CD4-positive, alpha-beta T cell treated with Interleukin-6 for 4 hours (primary cell): ENCODE measurements at places on chromosomes 3 and 15.

DNA sequence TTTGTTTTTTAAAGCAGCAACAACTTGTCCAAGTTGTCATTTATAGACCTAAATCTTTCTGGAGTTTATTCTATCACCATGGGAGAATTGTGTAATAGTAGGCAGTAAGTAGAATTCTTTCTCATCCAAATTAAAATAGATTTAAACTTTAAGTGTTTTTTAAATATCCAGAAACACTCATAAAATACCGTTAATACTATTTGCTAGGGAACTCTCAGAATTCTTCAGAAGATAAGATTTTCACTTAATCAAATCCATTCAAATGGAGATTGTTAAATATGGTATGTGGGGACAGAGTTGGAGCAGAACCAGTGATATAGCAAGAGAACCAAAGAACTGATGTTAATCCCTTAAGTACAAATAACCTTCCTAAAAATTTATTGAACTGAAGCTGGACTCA, 71.0 kb downstream of the ARIH1 start:
- DNase-seq, result no peak

GRCh38 chr3:194269610-194270145, 81.5 kb downstream of the CPN2 start:
- DNase-seq, result no peak

GRCh38 chr3:15521573-15521965, at the start of gene COLQ:
COLQ (minus strand) TSS chr3:15521706; CDS start chr3:15521625, 81 bp downstream.
- no peak for DNase-seq

GRCh38 chr3:124859025-124859424, 28.1 kb downstream of the ITGB5 start:
- DNase-seq, result no peak

DNA sequence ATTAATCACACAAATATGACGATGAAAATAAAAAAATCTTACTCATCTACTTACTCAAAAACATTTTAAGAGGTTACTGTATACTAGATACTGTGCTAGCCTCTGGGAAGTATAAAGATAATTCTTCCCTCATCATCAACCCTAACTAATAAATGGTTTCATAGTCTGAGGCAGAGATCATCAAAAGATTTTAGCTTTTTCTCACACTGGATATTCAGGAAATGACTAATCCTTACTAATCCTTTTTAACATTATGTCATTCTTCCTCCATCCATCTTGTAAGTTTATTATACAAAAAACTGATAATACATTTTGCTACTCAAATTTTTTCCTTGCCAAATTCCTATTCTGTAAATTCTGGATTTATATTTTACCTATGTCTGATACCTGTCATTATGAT, 29.7 kb downstream of the ACAD11 start:
- no peak for DNase-seq

- no peak for DNase-seq
Measured at GRCh38 chr3:72679540-72680198, 168.6 kb downstream of the SHQ1 start.

DNA sequence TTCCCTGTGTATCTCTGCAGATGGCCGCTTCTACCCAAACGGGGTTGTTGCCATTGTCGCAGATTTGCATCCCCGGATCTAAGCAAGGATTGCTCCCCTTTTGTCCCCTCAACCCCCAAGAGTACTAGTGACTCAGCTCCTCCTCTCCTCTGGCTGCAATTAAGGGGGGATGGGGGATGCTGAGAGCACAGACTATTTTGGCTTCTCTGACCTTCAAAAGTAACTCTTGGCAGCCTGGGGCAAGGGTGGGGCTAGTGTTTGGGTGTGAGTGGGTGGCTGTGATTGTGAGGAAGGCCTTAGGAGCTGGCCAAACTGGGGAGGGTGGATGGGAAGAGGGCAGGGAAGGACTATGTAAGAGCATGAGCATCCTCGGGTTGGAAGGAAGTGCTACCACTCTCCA, 1.2 kb upstream of the MAP1A start:
- no peak for DNase-seq

DNA sequence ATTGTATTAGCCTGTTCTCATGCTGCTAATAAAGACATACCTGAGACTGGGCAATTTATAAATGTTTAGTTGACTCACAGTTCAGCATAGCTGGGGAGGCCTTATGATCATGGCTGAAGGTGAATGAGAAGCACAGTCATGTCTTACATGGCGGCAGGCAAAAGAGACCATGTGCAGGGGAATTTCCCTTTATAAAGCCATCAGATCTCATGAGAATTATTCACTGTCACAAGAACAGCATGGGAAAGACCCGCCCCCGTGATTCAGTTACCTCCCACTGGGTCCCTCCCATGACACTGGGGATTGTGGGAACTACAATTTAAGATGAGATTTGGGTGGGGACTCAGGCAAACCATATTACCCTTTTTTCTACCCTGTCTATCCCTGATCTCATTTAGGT, 51.5 kb upstream of the MYZAP start:
- DNase-seq, result no peak

DNA sequence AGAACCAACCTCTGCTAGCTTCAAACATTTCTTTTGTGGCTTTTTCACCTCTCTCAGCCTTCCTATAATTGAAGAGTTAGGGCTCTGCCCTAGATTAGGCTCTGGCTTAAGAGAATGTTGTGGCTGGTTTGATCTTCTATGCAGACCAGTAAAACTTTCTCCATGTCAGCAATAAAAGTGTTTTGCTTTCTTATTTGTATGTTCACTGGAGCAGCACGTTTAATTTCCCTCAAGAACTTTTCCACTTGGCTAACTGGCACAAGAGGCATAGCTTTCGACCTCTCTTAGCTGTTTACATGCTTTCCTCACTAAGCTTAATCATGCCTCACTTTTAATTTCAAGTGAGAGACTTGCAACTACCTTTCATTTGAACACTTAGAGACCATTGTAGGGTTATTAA, 964.7 kb downstream of the ROBO2 start:
- no peak for DNase-seq

- DNase-seq, result no peak
Measured at GRCh38 chr3:50270422-50271224, 1.7 kb downstream of the SEMA3B start.

DNA sequence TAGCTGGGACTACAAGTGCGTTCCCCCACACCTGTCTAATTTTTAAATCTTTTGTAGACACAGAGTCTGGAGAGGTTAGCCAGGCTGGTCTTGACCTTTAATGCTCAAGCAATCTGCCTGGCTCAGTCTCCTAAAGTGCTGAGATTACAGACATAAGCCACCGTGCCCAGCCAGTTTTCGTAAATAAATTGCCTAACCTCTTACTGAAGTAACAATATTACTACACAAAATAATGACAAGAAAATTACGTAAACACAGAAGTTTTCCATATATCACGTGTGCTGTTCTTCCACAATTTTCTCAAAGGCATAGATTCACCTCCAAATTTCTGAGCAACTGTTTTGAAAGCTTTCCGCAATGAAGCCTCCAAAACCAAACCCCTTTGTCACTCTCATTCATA, 58.1 kb upstream of the PROK2 start:
- DNase-seq, result no peak

GRCh38 chr3:10762611-10763247, 53.3 kb upstream of the SLC6A11 start:
- DNase-seq, result no peak

- DNase-seq, result no peak
Measured at GRCh38 chr15:70531576-70531975, 231.8 kb downstream of the UACA start.

DNA sequence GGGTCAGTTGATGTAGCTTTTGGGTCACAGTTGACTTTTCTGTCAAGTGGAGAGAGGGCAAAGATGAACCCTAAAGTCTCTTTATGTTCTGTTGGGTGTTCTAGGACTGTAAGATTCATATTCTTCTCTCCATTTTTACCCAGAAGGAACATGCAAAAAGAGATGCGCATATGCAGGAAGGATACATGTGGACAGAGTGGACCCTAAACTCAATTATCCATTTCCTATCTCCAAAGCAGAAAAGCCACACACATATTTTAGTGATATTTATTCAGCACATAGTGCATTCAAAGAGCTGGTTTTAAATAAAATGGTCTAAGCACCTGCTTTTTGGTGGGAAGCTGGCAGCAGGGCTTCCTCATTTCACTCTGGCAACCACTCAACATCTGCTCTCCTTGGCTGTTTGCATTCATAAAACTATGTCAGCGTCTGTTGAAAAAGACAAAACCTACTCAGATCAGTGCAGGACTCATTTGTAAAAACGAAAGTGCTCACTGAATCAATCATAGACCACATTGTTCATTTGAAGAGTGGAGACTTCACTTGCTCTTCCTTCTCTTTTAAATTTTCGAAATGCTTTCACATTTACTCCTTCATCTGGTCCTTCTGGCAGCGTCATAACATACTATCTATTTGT, 96.6 kb downstream of the SEMA6D start:
- DNase-seq, result no peak

DNA sequence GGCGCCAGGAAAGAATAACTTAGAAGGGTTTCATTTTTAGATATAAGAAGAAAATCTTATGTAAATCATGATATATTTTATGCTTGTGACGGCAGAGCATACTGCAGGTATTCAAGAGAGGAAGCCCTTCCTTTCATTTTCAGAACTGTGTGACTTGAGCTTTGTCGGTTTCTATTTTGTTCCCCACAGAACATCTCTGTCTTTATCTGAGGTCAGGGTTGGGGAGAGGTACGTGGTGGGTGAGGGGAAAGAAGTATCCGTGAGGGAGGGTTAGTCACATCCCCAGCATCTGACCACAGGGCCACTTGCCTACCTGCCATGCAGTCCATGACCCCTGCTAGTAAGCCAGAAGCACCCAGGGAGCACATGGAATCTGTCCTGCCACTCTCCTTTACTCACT, 126.5 kb downstream of the DGKG start:
- no peak for DNase-seq

- peak; percentile 46 for DNase-seq
Measured at GRCh38 chr3:17023006-17023664, 138.4 kb downstream of the PLCL2 start.

DNA sequence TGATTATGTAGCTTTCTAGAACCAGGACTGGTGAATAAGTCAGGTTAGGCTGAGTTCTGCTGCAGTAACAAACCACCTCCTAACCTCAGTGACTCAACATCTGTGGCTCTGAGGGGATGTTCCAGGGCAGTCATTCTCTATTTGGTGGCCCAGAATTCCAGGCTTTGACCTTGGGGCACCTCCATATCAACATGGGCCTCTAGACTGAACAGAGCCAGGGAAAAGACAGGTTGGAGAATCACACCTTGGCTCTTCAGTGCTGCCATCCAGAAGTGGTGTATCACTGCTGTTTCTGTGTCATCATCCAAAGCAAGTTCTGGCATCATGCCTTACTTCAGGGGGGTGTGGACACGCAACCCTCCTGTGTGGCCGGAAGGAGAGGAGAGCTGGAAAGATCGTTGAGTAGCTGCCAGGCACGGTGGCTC, 15.3 kb downstream of the ZBTB47 start:
- no peak for DNase-seq

- no peak for DNase-seq
Measured at GRCh38 chr15:70014860-70015490, 82.7 kb downstream of the TLE3 start.

- DNase-seq, result peak; percentile 50
Measured at GRCh38 chr15:76286271-76286879, 24.9 kb downstream of the ETFA start.

GRCh38 chr15:52180196-52180835, 10.9 kb downstream of the GNB5 start:
- peak; percentile 55 for DNase-seq

DNA sequence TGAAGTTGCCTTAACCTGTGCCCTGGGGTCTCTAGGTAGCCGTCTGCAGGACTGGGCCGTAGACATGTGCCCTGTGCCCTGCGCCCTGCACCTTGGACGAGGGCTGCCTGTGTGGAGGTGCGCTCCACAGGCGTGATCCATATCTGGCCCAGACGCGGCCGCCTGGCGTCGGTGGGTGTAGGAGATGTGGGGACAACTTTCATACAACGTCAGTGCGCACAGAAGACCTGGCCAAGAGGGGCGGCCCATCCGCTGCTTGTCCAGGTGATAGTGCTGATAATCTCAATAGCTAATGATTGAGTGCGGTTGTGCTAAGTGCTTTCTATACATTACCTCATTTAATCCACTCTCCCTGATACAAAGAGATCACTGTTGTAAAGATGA, 665 bp upstream of the RASGRP1 start:
- no peak for DNase-seq

DNA sequence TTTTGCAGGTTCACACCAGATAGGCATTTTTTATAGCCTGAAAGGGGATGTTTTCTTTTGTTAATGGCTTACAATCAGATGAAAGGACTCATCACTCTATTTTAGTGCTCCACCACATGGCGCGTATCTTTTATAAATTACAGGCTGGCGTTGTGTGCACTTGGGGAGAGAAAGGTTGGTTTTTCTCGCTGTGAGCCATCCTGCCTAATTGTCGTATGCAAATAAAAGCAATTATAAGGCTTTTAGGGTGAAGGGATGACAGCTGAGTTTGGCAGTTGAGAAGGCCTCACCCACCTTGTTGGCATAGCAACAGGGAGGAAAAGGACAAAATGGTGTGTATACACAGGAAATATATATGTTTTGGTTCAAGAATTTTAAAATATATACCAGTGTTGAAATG, 268.0 kb downstream of the NR2F2 start:
- no peak for DNase-seq

GRCh38 chr3:122100591-122101463, 45.7 kb downstream of the CD86 start:
- peak; percentile 4 for DNase-seq

GRCh38 chr3:156151824-156152428, 31.5 kb downstream of the KCNAB1 start:
- DNase-seq, result peak; percentile 66

GRCh38 chr15:60399931-60400330, 2.1 kb upstream of the ANXA2 start:
- DNase-seq, result no peak

DNA sequence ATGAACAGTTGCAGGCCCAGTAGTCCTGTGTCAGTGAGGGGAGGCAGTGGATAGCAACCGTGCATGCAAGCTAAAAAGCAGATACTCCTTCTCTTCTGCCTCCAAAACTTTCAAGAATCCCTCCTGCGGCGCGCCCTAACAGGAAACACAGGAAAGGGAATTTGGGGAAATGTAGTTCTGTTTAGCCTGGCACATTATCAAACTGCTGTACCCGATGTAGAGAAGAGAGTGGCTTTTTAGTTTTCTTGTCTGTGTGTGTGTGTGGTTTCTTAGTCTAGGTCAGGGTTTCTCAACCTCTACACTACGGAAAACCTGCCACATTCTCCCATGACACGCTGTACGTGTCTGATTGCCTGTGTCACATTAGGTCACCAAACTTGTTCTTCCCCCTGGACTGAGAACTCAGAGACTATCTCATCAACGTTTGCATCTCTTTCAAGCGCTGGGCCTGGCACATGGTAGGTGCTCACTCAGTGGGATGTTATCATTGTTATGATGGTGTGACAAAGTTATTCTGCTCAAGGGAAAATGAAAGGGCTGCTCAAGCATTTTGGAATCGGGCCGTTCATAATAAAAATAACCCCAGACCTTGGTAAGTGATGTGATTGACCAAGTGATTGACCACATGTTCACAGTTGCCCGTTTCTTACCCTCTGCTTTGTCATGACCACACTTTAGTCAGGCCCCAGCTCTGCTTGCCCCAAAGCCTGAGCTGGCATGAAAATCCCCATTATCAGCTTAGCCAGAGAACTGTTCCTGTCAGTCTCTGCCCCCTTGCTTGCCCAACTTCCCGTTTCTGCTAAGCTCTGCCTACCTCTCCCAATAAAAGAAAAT, 33.2 kb downstream of the TM4SF4 start:
- no peak for DNase-seq

- DNase-seq, result no peak
Measured at GRCh38 chr3:4387210-4388204, 79.6 kb downstream of the SUMF1 start.

GRCh38 chr3:170258105-170258487, 35.9 kb downstream of the PRKCI start:
- no peak for DNase-seq
